Activated T-helper 17 cell treated with anti-CD3 and anti-CD28 coated beads, Interleukin-2, amount 50 U/mL, for 72 hours (primary cell): ENCODE measurements at places on chromosomes 6 and 20.
A peak's percentile ranks its signal among the peaks of the same experiment; 100 is the strongest.

- H3K4me3 ChIP-seq, result no peak overlapping the region
- no peak overlapping the region for H3K27ac ChIP-seq
- H3K4me1 ChIP-seq, result peaks cover 4% of the 10 kb centered on the region
- peaks cover 5% of the 10 kb centered on the region for H3K36me3 ChIP-seq
- no peaks in the 10 kb centered on the region for H3K27me3 ChIP-seq
- no peak for ATAC-seq
These were observed 201.4 kb downstream of the TMEM242 start for GRCh38 chr6:157121897-157122296.

GRCh38 chr6:14573703-14574290 is 456.2 kb downstream of the CD83 start:
- H3K27ac ChIP-seq, result no peak overlapping the region
- H3K36me3 ChIP-seq, result no peaks in the 10 kb centered on the region
- no peaks in the 10 kb centered on the region for H3K4me1 ChIP-seq
- no peaks in the 10 kb centered on the region for H3K27me3 ChIP-seq

GRCh38 chr6:26336355-26337198 is 28.4 kb upstream of the BTN3A2 start:
- H3K27ac ChIP-seq, result no peak overlapping the region
- peak; percentile 72 for ATAC-seq
- H3K27me3 ChIP-seq, result peaks cover 4% of the 10 kb centered on the region

- no peaks in the 10 kb centered on the region for H3K27me3 ChIP-seq
- H3K4me3 ChIP-seq, result no peak overlapping the region
- H3K4me1 ChIP-seq, result no peaks in the 10 kb centered on the region
These were observed 184.6 kb downstream of the QKI start for GRCh38 chr6:163599136-163599535.

- H3K27ac ChIP-seq, result no peak overlapping the region
- no peaks in the 10 kb centered on the region for H3K4me1 ChIP-seq
- ATAC-seq, result no peak
- no peaks in the 10 kb centered on the region for H3K36me3 ChIP-seq
These were observed 59.9 kb downstream of the CNBD2 start for GRCh38 chr20:36028106-36028808.

DNA sequence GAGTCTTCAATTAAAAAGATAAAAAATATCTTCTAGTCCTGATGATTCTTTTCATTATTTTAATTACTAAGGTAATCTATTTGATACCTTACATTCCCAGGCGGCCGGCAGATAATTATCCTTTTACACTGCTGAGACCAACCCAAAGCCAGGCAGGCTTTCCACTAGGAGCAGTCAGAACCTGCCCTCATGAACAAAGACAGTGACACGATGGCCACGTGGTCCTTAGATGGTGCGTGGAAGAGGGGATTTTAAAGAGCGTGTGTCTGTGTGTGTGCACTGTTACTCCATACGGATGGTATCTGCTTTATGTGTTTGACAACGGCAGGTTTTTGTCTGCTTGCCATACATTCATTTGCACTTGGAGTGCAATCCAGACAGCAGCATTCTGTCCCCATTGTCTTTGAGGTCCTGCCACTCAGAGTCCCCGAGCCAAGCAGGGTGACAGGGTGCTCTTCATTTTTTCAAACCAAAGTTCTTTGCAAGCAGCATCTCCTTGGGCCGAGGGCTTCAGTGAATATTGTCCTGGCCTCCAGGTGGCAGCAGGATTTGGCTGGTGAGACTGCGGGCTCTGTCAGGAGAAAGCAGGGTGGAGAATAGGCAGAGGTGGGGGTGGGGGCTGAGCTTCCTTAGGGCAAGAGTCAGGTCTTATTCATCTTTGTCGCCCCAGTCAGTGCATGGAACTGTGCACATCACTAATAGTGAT is 260.5 kb downstream of the NRN1 start:
- no peaks in the 10 kb centered on the region for H3K36me3 ChIP-seq
- no peak for ATAC-seq
- H3K27me3 ChIP-seq, result no peaks in the 10 kb centered on the region

- no peaks in the 10 kb centered on the region for H3K36me3 ChIP-seq
- H3K27me3 ChIP-seq, result peaks cover 19% of the 10 kb centered on the region
- no peak overlapping the region for H3K4me3 ChIP-seq
- H3K4me1 ChIP-seq, result peaks cover 12% of the 10 kb centered on the region
These were observed 181.4 kb upstream of the UST start for GRCh38 chr6:148565321-148565926.

DNA sequence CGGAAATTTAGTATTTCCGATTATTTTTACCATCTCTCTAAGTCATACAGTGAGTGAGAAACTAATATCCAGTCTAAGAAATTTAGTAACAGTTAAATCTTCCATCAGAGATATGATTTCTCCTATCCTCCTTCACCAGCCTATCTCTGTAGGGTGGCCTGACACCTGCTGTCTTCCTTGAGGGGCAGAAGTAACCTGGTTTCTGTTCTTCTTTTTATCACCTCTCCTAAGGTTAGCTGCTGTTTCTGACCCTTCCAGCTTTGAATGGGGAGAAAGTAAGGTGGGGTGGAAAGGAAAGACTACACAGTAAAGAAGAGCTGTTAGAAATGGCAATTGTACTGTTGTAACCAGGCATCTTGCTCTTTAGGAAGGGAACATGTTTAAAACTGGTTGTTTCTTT is 447.7 kb downstream of the PHF3 start:
- H3K4me1 ChIP-seq, result no peaks in the 10 kb centered on the region
- H3K4me3 ChIP-seq, result no peak overlapping the region
- no peaks in the 10 kb centered on the region for H3K36me3 ChIP-seq
- ATAC-seq, result no peak

- no peaks in the 10 kb centered on the region for H3K27me3 ChIP-seq
- no peak overlapping the region for H3K27ac ChIP-seq
- no peak for ATAC-seq
- H3K4me3 ChIP-seq, result no peak overlapping the region
- no peaks in the 10 kb centered on the region for H3K4me1 ChIP-seq
These were observed 263.4 kb downstream of the NKAIN2 start for GRCh38 chr6:124066946-124067552.

DNA sequence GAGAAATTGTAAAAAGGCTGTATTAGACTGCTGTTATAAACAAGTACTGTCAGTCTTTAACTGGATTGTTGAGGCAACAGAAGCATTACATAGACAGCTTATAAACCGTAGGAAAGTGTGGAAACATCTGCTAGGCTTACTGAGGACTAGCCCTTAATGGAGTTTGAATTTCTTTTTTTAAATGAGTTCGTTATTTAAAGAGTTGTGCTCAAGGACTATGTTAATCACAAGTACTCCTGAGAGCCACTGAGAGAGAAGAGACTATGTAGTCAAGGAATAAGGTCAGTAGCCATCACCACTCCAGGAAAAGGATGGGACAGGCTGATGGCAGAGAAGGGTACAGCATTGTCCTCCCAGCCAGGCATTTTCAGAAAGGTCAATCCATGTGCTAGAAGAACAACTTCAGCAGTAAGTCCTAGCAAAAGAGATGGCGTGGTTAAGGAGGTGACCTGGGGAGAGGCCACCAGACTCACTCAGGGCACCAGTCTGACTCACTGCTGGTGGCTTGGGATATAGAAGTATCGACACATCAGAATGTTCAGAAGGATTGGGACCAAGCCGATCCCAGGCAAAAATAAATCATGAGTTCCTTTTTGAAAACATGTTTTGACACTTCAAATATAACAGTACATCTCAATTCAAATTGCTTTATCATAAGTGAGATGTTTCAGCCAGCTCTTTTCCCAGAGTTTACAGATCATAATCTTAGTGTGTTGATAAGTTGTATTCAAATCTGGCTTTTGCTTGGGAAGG is 6.4 kb downstream of the RPS12 start:
- H3K4me3 ChIP-seq, result no peak overlapping the region
- H3K27ac ChIP-seq, result peak overlapping the region; percentile 91
- peak; percentile 48 for ATAC-seq
- peaks cover 27% of the 10 kb centered on the region for H3K4me1 ChIP-seq
